ENCODE measurements at places on chromosomes 3 and 15. TPM values are rescaled to one million over a fixed set of nuclear protein-coding genes. Genes with fewer than 3 reads are reported as not detected.

DNA sequence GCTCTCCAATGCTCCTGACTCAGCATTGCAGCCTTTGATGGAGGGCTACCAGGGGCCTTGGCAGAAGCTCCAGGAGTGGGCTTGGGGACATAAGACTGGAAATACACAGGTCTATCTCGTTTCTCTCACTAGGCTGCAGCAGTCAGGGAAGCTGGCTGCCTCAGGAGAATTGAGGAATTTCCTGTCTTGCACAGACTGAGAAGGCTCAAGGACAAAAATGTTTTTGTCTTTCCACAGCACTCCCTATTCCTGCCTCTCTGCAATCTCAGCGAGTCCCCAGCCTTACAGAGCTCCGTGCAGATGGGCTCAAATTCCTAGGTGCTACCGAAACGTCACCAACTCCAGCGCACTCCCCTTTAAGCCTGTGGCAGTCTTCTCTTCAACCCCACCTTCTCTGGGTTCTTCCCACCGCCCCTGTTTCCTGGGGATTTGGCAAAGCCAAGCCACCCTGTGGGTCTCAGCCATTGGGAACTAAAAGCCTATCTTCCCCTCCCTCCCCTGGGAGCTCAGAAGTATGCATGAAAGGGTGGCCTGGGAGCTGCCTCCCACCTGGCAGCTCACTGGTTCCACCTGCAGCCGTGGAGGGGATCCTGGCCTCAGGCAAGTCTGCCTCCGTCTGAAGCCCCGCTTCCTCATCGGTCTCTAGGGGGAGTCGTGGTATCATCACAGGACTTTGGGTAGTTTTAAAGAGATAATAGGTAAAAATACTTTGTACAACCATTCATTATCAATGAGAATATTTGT, 322.6 kb upstream of the FRG2C start:
- no peak for DNase-seq

- no peak for DNase-seq
Observed at GRCh38 chr15:43867096-43867495, 40.3 kb downstream of the WDR76 start.

DNA sequence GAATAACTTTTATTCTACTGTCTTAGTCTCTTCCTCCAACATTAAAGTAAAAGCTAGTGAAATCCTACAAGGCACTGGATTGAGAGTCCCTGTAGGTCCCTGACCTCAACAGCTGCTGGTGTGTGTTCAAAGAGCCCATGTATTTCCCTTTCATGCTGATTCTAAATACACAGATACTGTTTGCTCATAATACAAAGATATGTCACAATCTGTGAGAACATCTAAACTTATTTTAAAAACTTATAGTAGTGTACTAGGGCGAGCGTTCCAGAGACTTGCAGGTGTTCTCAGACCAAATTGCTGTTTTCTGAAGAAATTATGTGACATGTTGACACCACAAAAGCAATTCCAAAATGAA, 145.9 kb upstream of the LIPC start:
- DNase-seq, result no peak

GRCh38 chr3:132083583-132084279, 48.9 kb upstream of the CPNE4 start:
- DNase-seq, result no peak

DNA sequence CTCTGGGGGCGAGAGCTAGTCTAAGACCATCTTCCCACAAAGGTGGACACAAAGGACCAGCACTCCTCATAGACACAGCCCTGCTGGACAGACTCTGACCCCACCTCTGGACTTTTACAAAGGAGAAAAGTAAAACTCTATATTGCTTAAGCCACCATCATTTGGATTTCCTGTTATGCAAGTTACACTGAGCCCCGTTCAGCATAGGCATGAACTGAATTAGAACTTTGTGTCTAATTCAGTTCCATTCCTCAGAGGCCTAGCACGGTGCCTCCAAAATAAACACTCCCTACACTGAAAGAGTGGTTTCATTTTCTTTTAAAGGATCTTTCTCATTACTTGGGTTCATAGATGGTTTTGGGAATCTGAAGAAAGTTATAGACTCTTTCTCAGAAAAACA, 79.2 kb upstream of the OCA2 start:
- no peak for DNase-seq

Gene TMEM40
- total RNA-seq, result not detected

Gene NFKBIZ
- 198 TPM for total RNA-seq

Gene UROC1
- total RNA-seq, result not detected

Gene PEX5L
- total RNA-seq, result not detected

Gene PLCH1
- 0.57 TPM for total RNA-seq

Gene PPM1L
- 17.0 TPM for total RNA-seq
